Aorta (tissue), 5 donors: ENCODE measurements at places on chromosomes 4 and X. TPM values are rescaled to one million over a fixed set of nuclear protein-coding genes. Genes with fewer than 3 reads are reported as not detected.

PFKFB1 gene
- 0.30 TPM for total RNA-seq

OTC gene
- 1.4 TPM for total RNA-seq

S100P gene
- 7.2 TPM for total RNA-seq

PCDH18 gene
- total RNA-seq, result 36.9 TPM

- no peak overlapping the region for H3K27ac ChIP-seq
- no peaks in the 10 kb centered on the region for H3K36me3 ChIP-seq
- H3K27me3 ChIP-seq, result no peaks in the 10 kb centered on the region
- no peaks in the 10 kb centered on the region for H3K4me1 ChIP-seq
- peak; percentile 79 for DNase-seq
Measured at GRCh38 chr4:5998333-5998936, 19.8 kb downstream of the C4orf50 start.

DNA sequence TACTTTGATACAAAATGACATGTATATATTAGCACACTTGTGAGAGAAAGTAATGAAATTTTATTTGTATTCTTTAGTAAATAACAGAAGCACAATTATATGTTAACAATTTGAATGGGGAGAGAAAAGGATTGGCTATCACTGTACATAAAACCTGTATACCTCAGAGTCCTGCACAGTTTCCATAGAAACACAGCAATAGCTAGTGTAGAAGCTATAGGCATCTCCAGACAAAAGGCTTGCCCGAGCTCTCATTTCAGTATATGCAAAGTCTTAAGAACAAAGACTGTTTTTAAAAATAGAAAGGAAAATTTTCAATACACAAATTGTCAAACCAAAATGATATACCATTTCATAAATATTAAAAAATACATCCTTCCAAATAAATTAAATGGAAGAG is 38.5 kb downstream of the GPM6A start:
- no peak overlapping the region for H3K27ac ChIP-seq
- no peaks in the 10 kb centered on the region for H3K27me3 ChIP-seq
- H3K4me1 ChIP-seq, result no peaks in the 10 kb centered on the region
- DNase-seq, result no peak
- no peak overlapping the region for H3K4me3 ChIP-seq
- H3K36me3 ChIP-seq, result no peaks in the 10 kb centered on the region

DNA sequence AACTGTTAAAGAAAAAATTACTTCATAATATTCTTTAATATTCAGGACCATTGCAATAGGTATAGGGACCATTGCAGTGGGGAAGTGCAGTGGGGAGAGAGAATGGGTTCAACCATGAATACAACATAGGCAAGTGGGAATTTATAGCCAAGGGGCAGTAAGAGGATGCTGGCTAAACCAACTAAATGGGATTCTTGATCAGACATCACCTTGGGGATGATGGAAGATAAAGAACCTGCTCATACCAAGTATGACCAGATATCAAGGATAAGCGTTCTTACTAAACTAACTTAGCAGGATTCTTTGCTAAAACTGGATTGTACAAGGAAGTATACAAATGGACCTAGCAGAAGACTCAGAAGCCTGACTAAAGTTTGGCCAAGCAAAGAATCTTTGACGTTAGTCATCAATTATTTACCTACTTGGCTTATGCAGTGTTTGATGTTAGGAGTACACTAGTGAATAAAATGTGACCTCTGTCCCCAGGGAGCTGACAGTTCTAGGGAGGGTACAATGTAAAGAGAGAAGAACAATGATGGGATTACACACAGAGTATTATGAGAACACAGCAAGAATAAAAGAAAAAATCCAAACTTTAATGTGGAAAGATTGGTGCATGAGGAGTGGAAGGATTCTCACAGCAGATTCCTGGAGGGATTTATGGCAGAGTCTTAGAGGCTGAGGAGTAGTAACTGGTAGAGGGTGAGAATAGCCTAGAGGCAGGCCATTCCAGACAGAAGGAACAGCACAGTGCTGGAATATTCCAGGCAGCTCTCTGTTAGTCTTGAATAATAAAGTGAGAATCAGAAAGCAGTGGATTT is 54.7 kb upstream of the MYOZ2 start:
- H3K27me3 ChIP-seq, result no peaks in the 10 kb centered on the region
- no peak for DNase-seq
- no peak overlapping the region for H3K27ac ChIP-seq
- H3K4me3 ChIP-seq, result no peak overlapping the region
- no peaks in the 10 kb centered on the region for H3K36me3 ChIP-seq

DNA sequence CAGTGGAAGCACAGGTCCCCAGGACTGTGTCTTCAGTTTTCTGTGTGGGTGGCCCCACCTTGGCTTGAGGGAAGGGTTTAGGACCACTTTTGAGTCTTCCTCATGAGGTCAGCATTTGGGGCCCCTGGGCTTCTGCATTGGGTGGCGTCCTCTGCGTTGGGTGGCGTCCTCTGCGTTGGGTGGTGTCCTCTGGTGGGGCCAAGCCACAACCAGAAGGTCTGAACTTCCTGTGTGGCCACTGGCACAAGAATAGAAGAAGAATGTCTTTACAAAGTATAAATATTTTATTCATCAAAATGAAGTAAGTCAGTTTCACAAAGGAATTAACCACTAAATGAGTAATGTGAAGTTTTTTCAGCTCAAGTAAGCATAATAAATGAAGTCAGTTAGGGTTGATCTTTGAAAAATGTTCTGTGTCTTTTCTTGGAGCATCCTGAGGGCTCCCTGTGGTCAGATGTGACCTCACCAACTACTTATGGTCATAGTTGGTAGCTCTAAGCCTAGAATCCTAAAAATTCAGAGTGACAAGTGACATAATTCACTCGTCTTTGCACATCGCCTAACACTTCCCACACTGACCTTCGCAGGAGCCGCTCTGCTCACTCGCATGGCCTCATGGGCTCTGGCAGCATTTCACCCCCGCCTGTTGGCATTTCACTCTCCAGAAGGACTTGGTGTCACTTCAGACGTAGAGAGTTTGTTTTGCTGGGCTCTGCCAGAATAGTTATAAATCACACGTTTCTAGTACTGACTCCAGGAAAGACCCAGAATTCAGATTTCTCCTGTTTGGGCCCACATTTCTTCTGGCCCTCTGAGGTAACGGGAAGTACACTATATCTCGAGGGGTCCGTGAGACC is 39.0 kb upstream of the HGFAC start:
- peak overlapping the region; percentile 61 for H3K27ac ChIP-seq
- H3K36me3 ChIP-seq, result no peaks in the 10 kb centered on the region
- H3K4me3 ChIP-seq, result no peak overlapping the region
- H3K4me1 ChIP-seq, result no peaks in the 10 kb centered on the region

- no peak overlapping the region for H3K4me3 ChIP-seq
- peaks cover 5% of the 10 kb centered on the region for H3K27me3 ChIP-seq
- no peaks in the 10 kb centered on the region for H3K4me1 ChIP-seq
- no peaks in the 10 kb centered on the region for H3K36me3 ChIP-seq
- no peak overlapping the region for H3K27ac ChIP-seq
Measured at GRCh38 chr4:165058666-165059065, 5.0 kb downstream of the TRIM75 start.

DNA sequence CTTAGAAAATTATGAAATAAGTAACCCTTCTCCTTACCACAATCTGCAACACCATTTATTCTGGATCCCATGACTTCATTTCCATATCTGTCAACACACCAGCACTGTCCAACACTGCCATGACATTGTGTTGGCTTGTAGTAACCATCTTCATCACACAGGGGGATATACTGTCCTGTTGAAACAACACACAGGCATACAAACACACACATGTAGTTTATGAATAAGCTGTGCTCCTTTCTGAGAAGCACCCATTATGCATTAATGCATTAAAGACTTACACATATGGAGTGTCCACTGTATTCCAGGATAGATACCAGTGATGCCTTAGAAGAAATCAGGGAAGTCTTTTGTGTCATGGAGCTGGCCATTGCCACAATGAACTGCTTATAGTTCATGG is 496.9 kb downstream of the SPOCK3 start:
- no peaks in the 10 kb centered on the region for H3K4me1 ChIP-seq
- H3K36me3 ChIP-seq, result no peaks in the 10 kb centered on the region
- H3K4me3 ChIP-seq, result no peak overlapping the region
- no peaks in the 10 kb centered on the region for H3K27me3 ChIP-seq
- no peak overlapping the region for H3K27ac ChIP-seq
- no peak for DNase-seq

- H3K27ac ChIP-seq, result no peak overlapping the region
- no peak for DNase-seq
- peak overlapping the region; percentile 86 for H3K4me3 ChIP-seq
- no peaks in the 10 kb centered on the region for H3K4me1 ChIP-seq
Measured at GRCh38 chrX:41335958-41336331, 2.0 kb downstream of the DDX3X start.

DNA sequence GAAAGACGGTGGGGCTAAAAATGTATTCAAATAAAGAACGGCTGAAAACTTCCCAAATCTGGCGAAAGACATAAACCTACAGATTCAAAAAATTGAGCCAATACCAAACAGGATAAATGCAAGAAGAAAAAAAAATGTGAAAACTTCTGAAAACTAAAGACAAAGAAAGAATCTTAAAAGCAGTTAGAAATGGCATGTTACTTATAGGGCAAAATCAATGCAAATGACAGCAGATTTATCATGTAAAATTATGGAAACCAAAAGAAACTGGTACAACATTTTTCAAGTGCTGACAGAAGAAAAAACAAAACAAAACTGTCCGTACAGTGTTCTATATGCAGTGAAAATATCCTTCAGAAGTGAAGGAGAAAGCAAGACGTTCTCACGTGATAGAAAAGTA is 239.0 kb downstream of the PDGFC start:
- no peaks in the 10 kb centered on the region for H3K27me3 ChIP-seq
- no peak overlapping the region for H3K4me3 ChIP-seq
- no peaks in the 10 kb centered on the region for H3K36me3 ChIP-seq
- no peak overlapping the region for H3K27ac ChIP-seq
- no peak for DNase-seq
- H3K4me1 ChIP-seq, result no peaks in the 10 kb centered on the region

DNA sequence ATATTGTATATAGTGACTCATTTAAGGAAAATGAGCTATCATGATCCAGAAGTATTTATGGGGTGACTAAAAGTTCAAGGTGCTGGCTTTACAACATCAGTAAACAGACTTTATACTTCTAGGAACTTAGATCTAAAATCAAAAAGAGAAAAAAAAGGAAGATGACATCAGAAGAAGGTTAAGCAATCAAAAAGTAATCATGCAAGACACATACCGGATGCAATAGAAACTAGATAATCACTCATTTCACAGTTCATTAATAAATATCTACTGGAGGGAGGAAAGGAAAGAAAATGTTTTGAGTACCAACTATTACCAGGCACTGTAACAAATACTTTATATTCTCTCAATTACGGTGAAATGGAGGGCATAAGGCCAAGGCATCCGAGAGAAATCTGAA is 276.4 kb downstream of the SPRY1 start:
- no peaks in the 10 kb centered on the region for H3K4me1 ChIP-seq
- DNase-seq, result no peak
- no peaks in the 10 kb centered on the region for H3K27me3 ChIP-seq
- no peaks in the 10 kb centered on the region for H3K36me3 ChIP-seq
- H3K27ac ChIP-seq, result no peak overlapping the region

GRCh38 chrX:7120878-7121219 is 26.7 kb upstream of the STS start:
- no peak overlapping the region for H3K27ac ChIP-seq
- no peaks in the 10 kb centered on the region for H3K36me3 ChIP-seq
- no peak overlapping the region for H3K4me3 ChIP-seq
- DNase-seq, result no peak

DNA sequence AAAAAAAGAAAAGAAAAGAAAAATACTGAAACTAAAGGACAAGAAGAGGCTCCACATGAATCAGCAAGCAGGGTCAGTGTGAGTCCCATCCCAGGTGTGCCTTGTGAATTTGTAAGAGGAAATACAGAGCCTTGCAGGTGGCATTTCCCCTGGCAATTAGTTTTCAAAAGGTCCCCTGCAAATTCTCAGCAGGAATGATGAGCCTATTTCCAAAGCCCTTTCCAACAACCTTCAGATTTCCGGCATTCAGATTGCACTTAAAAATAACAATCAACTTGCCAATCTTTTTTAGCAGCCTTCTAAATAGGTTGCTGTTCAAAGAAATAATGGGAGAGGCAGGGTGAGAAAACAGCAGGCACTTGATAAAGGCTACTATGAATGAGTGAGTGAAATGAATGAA is 66.4 kb upstream of the OR13H1 start:
- H3K4me1 ChIP-seq, result no peaks in the 10 kb centered on the region
- DNase-seq, result no peak
- no peaks in the 10 kb centered on the region for H3K27me3 ChIP-seq
- H3K36me3 ChIP-seq, result no peaks in the 10 kb centered on the region
- no peak overlapping the region for H3K27ac ChIP-seq

DNA sequence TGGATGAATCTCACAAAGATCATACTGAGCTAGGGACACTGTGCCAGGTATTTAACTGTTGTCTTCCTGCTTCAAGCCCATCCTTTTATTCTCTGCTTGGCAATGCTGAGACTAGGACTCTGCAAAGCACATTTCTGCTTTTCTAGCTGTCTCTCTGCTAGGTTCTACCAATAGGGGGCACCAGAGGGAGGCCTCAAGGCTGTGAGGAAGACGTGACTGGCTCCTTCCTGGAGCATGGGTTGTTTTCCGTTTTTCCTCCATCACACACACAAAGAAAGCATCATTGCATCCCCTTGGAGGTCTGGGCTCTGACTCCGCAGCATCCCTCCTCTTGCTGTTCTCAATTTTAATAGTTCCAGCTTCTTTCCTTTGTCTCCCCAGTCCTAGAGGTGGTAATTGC is 10.9 kb upstream of the DCTD start:
- H3K27me3 ChIP-seq, result no peaks in the 10 kb centered on the region
- no peaks in the 10 kb centered on the region for H3K4me1 ChIP-seq
- DNase-seq, result no peak
- no peak overlapping the region for H3K4me3 ChIP-seq
